ENCODE measurements at places on chromosomes 6 and 20. TPM values are rescaled to one million over a fixed set of nuclear protein-coding genes. Genes with fewer than 3 reads are reported as not detected.

- H3K27me3 ChIP-seq = peaks cover 2% of the 10 kb centered on the region
These were observed 266.5 kb upstream of the QKI start for GRCh38 chr6:163147994-163148393.

DNA sequence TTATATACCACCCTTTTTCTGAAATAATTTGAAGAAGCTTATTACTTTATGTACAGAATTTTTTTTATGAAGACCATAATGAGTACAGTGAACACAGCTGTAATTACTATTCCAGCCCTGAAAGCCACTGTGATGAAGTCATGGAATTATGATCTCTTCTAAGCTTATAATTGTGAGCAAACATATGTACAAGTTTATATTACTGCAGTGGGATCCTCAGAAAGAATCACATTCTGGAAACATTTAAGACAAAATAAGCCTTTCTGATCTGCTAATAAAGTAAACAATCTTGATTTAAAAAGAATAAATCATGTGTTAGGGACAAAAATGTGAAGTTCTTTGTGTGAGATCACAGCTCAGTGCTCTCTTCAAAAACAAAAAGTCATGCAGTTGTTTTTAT lies 560.4 kb downstream of the CD109 start:
- DNase-seq = no peak
- H3K36me3 ChIP-seq = no peaks in the 10 kb centered on the region

GRCh38 chr6:40901322-40902055 lies 137.5 kb downstream of the UNC5CL start:
- no peaks in the 10 kb centered on the region for H3K4me1 ChIP-seq
- peaks cover 12% of the 10 kb centered on the region for H3K27me3 ChIP-seq
- no peaks in the 10 kb centered on the region for H3K36me3 ChIP-seq
- DNase-seq = no peak
- no peak overlapping the region for H3K4me3 ChIP-seq
- H3K27ac ChIP-seq = no peak overlapping the region

GRCh38 chr6:33604941-33605854 lies 15.9 kb upstream of the ITPR3 start:
- no peak overlapping the region for H3K4me3 ChIP-seq
- H3K4me1 ChIP-seq = no peaks in the 10 kb centered on the region
- no peaks in the 10 kb centered on the region for H3K36me3 ChIP-seq

GRCh38 chr6:84515067-84515466 lies 249.3 kb downstream of the TBX18 start:
- no peak overlapping the region for H3K27ac ChIP-seq
- H3K27me3 ChIP-seq = no peaks in the 10 kb centered on the region
- DNase-seq = no peak
- no peaks in the 10 kb centered on the region for H3K36me3 ChIP-seq
- H3K4me1 ChIP-seq = no peaks in the 10 kb centered on the region

DNA sequence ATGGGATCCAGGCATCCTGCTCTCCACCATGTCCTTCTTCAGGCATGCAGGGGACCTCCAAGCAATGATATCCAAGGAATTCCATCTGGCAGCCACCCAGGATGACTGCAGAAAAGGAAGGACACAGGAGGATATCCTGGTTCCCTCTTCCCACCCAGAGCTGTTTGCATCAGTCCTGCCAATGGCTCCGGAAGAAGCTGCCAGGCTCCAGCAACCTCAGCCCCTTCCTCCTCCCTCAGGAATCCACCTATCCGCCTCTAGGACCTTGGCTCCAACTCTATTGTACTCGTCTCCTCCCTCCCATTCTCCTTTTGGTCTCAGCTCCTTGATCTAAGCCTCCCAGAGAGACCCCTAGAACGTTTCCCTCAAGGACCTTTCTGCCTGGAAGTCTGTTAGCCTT lies 733 bp upstream of the PSORS1C2 start:
- no peak overlapping the region for H3K27ac ChIP-seq
- no peaks in the 10 kb centered on the region for H3K36me3 ChIP-seq
- H3K4me1 ChIP-seq = peaks cover 8% of the 10 kb centered on the region

TNFAIP3 gene
- 250 TPM for total RNA-seq

DNA sequence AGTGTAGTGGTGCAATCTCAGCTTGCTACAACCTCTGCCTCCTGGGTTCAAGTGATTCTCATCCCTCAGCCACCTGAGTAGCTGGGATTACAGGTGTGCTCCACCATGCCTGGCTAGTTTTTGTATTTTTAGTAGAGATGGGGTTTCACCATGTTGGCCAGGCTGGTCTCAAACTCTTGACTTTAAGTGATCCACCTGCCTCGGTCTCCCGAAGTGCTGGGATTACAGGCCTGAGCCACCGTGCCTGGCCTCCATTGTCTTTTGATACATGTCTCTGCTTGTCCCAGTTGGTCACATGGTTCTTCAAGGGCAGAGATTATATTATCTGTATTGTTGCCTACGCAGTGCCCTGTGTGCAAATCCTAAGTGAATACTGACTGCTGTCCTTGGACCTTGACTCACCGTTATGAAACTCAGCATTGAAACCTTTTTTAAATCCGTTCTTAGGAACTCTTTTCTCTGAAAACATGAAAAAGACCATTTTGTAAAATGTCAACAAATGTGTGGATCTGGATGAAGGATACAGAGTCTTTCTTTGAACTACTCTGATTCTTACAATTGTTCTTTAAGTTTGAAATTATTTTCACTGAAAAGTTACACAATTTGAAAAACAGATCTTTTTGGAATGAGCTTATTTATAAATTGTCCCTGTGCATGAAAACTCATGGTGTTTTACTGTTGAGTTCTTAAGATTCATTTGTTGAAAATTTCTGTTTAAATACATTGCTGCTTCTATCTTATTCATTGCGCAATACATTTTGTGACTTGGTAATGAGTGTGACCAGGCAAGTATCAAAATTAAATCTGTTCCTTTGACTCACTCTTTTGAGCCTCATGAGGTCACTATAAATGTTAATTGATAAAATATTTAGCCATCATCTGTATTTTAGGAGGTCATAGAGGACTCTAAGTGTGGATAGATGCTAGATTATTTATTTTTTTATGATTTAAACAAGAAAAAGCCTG lies 293.5 kb downstream of the UTRN start:
- no peak overlapping the region for H3K4me3 ChIP-seq
- H3K27me3 ChIP-seq = no peaks in the 10 kb centered on the region
- H3K27ac ChIP-seq = no peak overlapping the region

IPCEF1 gene
- 4.2 TPM for total RNA-seq

GRCh38 chr6:166419286-166419685 lies 36.5 kb upstream of the MPC1 start:
- peaks cover 4% of the 10 kb centered on the region for H3K27me3 ChIP-seq
- H3K27ac ChIP-seq = no peak overlapping the region
- H3K4me1 ChIP-seq = peaks cover 62% of the 10 kb centered on the region
- DNase-seq = peak; percentile 61
- H3K4me3 ChIP-seq = no peak overlapping the region

RAET1G gene
- 0.18 TPM for total RNA-seq

- H3K4me1 ChIP-seq = peaks cover 4% of the 10 kb centered on the region
- no peak overlapping the region for H3K4me3 ChIP-seq
- no peak for DNase-seq
- no peak overlapping the region for H3K27ac ChIP-seq
- peaks cover 9% of the 10 kb centered on the region for H3K27me3 ChIP-seq
These were observed 41.5 kb downstream of the SLC2A12 start for GRCh38 chr6:134010974-134011373.

GRCh38 chr6:130604841-130605399 lies 222.3 kb upstream of the SMLR1 start:
- no peaks in the 10 kb centered on the region for H3K27me3 ChIP-seq
- peaks cover 31% of the 10 kb centered on the region for H3K4me1 ChIP-seq
- H3K36me3 ChIP-seq = peaks cover 8% of the 10 kb centered on the region
- no peak overlapping the region for H3K27ac ChIP-seq

- DNase-seq = no peak
- no peaks in the 10 kb centered on the region for H3K27me3 ChIP-seq
- H3K4me3 ChIP-seq = no peak overlapping the region
- H3K36me3 ChIP-seq = no peaks in the 10 kb centered on the region
- H3K4me1 ChIP-seq = no peaks in the 10 kb centered on the region
These were observed 97.5 kb downstream of the PTPRK start for GRCh38 chr6:128422871-128423270.

GRCh38 chr6:4649728-4650127 lies 126.5 kb upstream of the CDYL start:
- no peaks in the 10 kb centered on the region for H3K36me3 ChIP-seq
- H3K4me3 ChIP-seq = no peak overlapping the region
- H3K4me1 ChIP-seq = peaks cover 10% of the 10 kb centered on the region
- H3K27ac ChIP-seq = no peak overlapping the region
- no peak for DNase-seq
- H3K27me3 ChIP-seq = peaks cover 37% of the 10 kb centered on the region

GRCh38 chr20:20677186-20677585 lies 35.3 kb downstream of the RALGAPA2 start:
- H3K27me3 ChIP-seq = no peaks in the 10 kb centered on the region
- H3K27ac ChIP-seq = no peak overlapping the region
- no peak overlapping the region for H3K4me3 ChIP-seq

DNA sequence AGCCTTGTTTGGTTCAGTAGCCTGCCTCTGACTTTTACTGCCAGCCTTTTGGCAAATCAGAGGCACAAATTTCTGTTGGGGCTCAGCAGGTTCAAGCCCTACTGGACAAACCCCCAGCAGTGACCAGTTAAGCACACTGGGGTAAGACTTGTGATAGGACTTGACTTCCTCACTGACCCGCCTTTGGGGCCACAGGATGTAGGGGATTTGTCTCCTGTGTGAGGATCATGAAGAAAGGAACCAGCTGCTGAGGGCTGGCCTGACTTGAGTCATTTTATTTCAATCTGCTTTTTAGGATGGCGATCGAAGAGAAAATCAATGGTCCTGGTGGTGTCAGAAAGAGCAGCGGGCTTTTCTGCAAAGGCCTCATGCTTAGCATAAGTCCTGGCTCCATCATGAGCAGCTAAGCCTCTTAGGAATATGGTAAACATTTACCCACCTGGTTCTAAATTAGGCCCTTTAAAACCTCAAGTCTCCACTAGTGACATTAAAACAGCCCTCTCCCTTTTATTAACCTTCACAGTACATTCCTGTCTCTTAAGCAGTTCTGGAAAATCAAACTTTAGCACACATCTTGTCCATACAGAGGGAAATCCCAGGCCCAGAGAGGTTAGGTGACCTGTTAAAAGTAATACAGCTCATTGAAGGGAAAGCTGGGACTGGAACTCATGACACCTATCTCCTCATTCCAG lies 16.6 kb downstream of the CHMP4B start:
- peaks cover 48% of the 10 kb centered on the region for H3K4me1 ChIP-seq
- DNase-seq = no peak
- no peaks in the 10 kb centered on the region for H3K27me3 ChIP-seq

DNA sequence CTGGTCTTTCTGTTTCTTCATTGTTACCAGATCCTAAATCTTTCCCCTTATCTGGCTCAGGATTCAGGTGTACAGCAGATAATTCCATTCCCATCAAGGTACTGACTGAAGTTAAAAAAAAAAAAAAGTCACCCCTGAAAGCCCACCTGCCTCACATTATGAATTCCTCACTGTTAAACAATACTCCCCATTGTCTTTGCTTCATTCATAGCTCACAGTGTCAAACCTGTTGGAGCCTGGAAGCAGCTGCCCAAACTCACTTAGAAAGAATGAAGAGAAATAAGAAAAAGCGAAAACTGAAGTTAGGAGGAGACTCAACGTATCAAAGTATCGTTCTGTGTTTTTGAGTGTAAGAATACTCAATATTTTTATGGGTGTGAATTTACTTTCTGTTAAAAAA lies 1.8 kb upstream of the DCBLD1 start:
- H3K4me1 ChIP-seq = peaks cover 25% of the 10 kb centered on the region
- H3K4me3 ChIP-seq = no peak overlapping the region
- H3K36me3 ChIP-seq = no peaks in the 10 kb centered on the region
- DNase-seq = no peak
- H3K27ac ChIP-seq = no peak overlapping the region

ATP6V1G2 gene
- total RNA-seq = 1.2 TPM

DNA sequence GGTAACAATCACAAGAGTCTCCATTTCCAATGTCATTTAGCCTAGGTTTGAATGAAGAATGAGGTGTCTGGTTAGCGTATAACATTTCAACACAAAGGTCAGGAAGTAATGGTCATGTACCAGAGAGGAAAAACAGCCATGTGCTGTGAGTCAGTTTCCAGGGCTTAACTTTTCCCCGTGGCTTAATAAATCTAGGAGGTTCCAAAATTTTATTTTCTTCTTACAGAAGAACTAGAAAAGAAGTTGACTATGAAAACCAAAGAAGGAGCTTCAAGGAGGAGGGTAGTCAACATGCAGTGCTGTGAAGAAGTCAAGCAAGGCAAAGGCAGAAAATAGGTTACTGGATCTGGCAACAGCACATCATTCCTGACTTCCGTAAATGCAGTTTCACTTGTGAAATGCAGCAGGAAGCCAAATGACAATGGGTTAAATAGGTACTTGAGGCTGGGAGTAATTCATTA lies 8.4 kb upstream of the GABRR2 start:
- peaks cover 43% of the 10 kb centered on the region for H3K36me3 ChIP-seq
- no peak overlapping the region for H3K27ac ChIP-seq
- H3K27me3 ChIP-seq = no peaks in the 10 kb centered on the region
- no peaks in the 10 kb centered on the region for H3K4me1 ChIP-seq
- no peak overlapping the region for H3K4me3 ChIP-seq

FERMT1 gene
- 0.93 TPM for total RNA-seq

RAE1 gene
- total RNA-seq = 54.4 TPM

LCA5 gene
- 0.17 TPM for total RNA-seq

DNA sequence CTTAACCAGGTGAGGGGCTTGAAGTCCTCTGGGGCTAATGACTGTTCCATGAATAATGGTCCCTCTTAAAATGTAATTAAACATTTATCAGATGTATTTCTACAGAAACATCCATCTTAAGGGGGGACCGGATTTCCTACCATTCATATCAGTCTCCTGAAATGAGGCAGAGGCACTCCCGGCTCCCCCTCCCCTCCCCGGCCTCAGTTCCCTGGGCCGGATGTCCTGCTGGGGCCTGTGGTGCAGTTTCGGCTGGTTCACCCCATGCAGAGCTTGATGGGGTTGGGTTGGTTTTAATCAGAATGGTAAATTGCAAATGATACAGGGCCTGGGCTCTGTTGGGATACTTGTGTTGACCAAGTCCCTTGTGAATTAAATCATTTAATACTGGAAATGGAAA lies 349.4 kb downstream of the PREX1 start:
- H3K27ac ChIP-seq = no peak overlapping the region
- no peaks in the 10 kb centered on the region for H3K4me1 ChIP-seq
- H3K36me3 ChIP-seq = no peaks in the 10 kb centered on the region
- H3K4me3 ChIP-seq = no peak overlapping the region
- DNase-seq = no peak

GRCh38 chr20:50280851-50281655 lies 90.4 kb downstream of the CEBPB start:
- no peak overlapping the region for H3K27ac ChIP-seq
- H3K27me3 ChIP-seq = peaks cover 14% of the 10 kb centered on the region
- DNase-seq = no peak
- no peak overlapping the region for H3K4me3 ChIP-seq

DNA sequence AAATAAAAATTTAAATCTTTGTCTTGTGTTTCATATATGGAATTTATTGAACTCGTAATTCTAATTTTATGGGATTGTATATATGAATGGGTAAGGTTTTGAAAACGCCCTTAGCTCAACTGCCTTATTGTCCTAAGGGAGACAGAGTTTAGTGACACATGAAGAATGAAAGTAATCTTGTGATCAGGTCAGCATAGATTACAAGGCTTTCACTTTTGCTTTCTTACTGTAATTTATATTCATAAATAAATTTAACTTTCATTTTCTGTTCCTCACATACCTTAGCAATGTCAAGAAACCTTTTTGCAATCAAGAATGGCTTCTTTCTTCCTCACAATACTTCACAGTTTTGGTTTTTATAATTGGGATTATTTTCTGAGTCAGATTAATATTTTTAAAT lies 14.4 kb downstream of the KPNA5 start:
- no peaks in the 10 kb centered on the region for H3K27me3 ChIP-seq
- H3K4me1 ChIP-seq = peaks cover 27% of the 10 kb centered on the region
- no peak overlapping the region for H3K4me3 ChIP-seq

SLC26A8 gene
- total RNA-seq = not detected

- peaks cover 6% of the 10 kb centered on the region for H3K36me3 ChIP-seq
- H3K27me3 ChIP-seq = peaks cover 20% of the 10 kb centered on the region
- H3K27ac ChIP-seq = no peak overlapping the region
- peaks cover 10% of the 10 kb centered on the region for H3K4me1 ChIP-seq
These were observed 1.8 kb downstream of the TREM1 start for GRCh38 chr6:41284726-41285125.
